Foreskin keratinocyte (primary cell): ENCODE measurements at places on chromosomes 6 and 20.
A peak's percentile ranks its signal among the peaks of the same experiment; 100 is the strongest.

- DNase-seq, result no peak
Measured at GRCh38 chr6:79048611-79049010, 29.4 kb downstream of the PHIP start.

DNA sequence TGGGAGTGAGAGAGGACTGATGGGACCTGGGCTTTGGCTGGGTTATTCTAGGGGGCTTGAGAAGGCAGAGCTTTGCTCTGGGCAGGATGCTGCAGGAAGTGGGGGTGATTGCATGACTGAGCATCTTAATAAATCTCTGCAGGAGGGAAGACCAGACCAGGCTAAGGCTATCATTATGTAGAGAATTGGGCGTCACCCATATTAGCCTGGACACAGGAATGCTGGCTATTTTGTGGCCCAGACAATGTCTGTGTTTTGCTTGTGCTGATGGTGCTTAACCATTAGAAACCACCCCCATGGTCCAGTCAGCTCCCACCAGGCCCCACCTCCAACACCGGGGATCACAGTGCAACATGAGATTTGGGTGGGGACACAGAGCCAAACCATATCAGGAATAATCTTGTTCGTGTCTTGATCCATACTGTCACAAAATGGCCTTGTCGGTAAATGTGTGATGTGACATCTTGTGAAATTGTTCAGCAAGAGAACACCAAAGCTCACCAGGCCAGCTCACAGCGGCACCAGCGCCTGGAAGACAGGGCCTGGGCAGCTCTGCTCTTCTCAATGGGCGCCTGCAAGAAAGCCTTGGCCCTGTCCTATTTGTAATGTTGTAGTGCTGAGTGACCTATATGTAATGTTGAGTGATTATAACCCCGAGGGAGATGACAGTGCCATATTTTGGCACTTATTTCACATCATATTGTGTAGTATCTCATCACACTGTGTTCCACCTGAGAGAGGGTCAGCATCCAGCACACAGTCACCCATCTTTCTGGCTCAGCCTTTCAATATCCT is 211.8 kb downstream of the QKI start:
- DNase-seq, result no peak

- no peak for DNase-seq
Measured at GRCh38 chr20:41044409-41045062, 15.9 kb downstream of the TOP1 start.

- DNase-seq, result no peak
Measured at GRCh38 chr6:161265975-161266374, 7.9 kb downstream of the AGPAT4 start.

- no peak for DNase-seq
Measured at GRCh38 chr20:38588303-38588702, 7.3 kb downstream of the ADIG start.

- DNase-seq, result no peak
Measured at GRCh38 chr20:58638467-58639181, 12.5 kb upstream of the STX16 start.

DNA sequence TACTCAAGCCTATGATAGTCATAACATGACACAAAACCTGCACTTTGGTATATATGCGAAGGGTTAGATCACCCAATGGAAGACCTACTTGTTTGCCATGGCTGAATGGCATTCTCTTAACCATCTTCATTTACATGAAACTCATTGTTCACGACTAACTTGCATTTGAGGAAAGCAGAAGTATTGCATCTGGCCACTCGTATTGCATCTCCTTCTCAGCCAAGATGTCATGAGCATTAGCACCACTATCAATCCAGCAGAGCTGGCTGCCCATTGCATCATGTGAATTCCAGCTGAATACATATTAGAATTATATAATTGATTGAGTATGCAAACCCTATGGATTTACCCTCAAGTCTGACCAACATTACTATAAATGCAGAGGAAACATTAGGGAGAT is 390.2 kb downstream of the LAMA2 start:
- no peak for DNase-seq

- no peak for DNase-seq
Measured at GRCh38 chr6:52186480-52186879, 305 bp downstream of the IL17A start.

DNA sequence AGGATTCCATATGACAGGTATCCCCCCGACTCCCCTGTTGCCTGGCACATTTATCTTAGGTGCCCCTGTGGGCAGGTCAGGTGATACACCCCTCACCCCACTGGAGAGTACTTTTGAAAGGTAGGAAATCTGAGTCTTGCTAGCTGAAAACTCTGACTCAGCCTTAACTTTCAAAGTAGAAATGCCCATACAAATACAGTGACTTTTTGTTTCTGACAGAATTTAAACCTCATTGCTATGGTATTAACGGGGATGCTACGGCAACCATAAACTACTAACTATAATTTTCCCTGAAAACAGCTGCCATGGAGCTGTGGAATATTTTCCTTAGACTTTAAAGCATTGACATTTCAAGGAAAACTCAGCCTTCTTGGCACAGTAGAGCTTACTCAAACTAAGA is 536.0 kb downstream of the RFPL4B start:
- peak; percentile 45 for DNase-seq

- peak; percentile 76 for DNase-seq
Measured at GRCh38 chr6:11096109-11096508, 2.5 kb downstream of the SMIM13 start.

GRCh38 chr6:158057213-158057987 is 75.7 kb downstream of the SYNJ2 start:
- peak; percentile 95 for DNase-seq

- no peak for DNase-seq
Measured at GRCh38 chr6:89750338-89750737, 69.3 kb downstream of the MDN1 start.

GRCh38 chr6:134467620-134468019 is 149.7 kb upstream of the SGK1 start:
- DNase-seq, result no peak

- DNase-seq, result peak; percentile 33
Measured at GRCh38 chr6:153980171-153980570, 58.9 kb upstream of the OPRM1 start.

DNA sequence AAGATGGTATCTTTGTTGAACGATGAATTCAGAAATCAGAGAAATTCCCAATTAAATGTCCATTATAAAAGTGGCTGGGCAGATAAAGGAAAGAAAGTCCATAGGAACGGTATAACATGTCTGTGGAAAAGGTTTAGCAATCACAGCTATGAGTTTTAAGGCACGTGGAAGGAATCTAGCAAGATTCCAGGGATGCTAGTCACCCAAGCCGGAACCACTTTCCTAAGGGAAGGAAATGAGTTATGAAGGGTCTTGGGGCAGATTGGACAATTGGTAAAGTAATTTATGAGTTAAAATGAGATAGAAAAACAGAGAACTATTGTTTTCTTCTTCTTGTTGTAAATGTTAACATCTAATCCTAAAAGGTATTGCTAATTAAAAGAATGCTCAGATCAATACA is 384.8 kb downstream of the ADGRB3 start:
- DNase-seq, result no peak

- DNase-seq, result no peak
Measured at GRCh38 chr20:24494460-24494920, 25.1 kb downstream of the SYNDIG1 start.

DNA sequence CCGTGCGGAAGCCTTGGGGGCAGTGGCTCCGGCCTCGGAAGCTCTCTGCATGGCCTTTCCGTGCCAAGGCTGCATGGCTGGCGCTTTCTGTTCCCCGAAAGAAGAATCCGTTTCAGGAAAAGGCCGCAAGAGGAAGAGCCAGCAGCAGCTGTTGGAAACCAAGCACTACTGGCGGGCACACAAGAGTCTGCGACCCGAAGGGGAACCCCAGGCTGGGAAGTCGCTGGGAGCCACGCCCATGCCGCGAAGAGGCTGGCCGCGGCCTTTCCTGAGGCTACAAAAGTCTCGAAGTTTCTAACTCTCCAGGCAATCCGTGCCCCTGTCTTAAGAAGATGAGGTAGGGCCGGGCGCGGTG is at the start of gene CGAS:
TSS of gene CGAS (minus strand) at position 191 of the 355 bp plus-strand sequence. CDS start at position 75, 116 bp downstream.
- peak; percentile 58 for DNase-seq

DNA sequence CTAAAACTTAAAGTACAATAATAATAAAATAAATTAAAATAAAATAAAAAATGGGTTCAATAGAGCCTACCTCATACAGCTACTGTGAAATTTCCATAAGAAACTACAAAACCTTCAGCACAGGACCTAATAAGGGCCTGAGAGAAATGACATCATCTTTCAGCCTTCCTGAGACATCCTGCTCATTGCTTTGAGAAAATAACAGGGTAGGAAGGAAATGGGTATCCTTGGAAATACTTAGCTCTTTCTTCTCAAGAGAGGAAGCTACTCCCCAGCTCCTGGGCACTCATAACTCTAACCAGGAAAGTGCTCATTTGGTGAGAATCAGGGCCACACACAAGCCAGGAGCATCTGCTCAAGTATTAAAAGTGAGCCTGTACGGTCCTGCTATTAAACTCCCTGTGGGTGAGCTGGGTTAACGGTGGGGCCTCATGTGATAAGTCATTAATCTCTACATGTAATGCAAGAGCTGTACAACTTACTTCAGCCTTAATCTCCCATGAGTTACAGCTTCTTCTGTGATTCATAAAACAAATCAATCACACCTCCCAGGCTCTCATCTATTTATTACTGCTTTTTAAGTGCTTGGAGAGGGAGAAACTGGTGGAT is 141.4 kb downstream of the MAFB start:
- no peak for DNase-seq

- peak; percentile 80 for DNase-seq
Measured at GRCh38 chr6:132330759-132331158, 70.5 kb downstream of the MOXD1 start.

DNA sequence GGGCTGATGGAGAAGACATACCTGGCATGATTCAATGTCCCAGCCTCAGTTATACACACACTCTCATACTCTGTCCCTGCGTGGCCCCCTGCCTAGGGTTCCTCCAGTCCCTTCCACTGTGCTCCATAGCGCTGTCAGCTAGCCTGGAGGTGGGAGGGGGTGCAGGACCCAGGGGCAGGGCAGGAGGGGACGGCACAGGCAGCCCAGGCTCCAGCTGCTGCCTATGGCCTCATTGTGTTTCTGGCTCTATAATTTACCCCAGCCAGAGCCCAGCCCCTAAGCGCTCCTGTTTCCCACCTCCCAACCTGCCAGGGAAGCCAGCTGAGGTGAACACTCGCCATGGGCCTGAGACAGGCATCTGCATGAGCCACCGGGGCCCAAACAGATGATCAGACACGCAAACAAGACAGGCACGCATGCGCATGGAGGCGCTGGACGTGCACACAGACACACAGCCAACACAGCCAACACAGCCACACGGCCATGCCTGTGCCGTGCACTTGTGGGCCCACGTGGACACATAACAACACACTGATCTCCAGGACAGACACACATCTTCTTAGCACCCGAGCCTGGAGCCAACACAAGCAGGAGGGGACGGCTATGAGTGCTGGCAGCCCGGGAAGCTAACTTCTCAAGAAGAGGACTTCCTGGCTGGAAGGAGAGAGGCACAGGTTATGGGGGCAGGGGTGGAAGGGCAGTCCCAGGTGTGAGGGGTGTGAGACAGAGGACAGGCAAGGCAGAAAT is 124.9 kb downstream of the GRM4 start:
- no peak for DNase-seq

GRCh38 chr20:36275011-36275410 is 31.1 kb upstream of the DLGAP4 start:
- DNase-seq, result no peak

GRCh38 chr6:39892490-39893129 is 41.7 kb downstream of the MOCS1 start:
- peak; percentile 3 for DNase-seq

DNA sequence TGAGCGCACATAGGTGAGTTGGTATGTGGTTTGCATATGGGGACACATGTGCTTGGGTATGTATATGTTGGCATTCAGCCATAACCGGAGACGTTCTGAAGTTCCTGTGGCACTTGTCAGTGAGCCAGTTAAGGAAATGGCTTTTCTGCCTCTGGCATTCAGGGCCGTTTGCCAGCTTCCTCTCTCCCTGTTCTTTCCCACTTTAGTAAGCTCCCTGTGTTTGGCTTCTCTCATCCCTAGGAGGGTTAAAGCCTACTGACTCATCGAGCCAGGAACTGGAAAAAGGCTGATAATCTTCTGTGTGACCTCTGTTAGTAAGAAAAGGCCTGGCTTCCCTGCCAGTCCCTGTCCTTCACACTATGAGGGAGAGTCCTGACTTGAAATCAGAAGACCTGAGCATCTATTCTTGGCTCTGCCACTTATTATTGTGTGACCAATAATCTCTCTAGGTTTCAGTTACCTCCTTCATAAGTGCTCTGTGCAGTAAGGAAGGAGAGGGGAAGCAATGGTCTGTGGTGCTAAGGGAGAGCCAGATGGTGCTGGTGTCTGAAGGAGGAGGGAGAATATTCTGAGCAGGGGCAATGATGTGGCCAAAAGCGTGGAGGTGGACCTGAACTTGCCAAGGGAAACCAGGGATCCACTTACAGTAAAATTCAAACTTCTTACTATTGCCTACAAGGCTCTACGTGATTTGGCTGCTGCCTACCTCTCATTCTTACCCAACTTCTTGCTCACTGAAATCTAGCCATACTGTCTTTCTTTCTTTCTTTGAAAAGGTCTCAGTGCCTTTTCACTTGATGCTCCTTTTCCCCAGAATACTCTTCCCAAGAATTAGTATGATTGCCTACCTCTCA is 31.4 kb downstream of the ACSS2 start:
- peak; percentile 98 for DNase-seq

DNA sequence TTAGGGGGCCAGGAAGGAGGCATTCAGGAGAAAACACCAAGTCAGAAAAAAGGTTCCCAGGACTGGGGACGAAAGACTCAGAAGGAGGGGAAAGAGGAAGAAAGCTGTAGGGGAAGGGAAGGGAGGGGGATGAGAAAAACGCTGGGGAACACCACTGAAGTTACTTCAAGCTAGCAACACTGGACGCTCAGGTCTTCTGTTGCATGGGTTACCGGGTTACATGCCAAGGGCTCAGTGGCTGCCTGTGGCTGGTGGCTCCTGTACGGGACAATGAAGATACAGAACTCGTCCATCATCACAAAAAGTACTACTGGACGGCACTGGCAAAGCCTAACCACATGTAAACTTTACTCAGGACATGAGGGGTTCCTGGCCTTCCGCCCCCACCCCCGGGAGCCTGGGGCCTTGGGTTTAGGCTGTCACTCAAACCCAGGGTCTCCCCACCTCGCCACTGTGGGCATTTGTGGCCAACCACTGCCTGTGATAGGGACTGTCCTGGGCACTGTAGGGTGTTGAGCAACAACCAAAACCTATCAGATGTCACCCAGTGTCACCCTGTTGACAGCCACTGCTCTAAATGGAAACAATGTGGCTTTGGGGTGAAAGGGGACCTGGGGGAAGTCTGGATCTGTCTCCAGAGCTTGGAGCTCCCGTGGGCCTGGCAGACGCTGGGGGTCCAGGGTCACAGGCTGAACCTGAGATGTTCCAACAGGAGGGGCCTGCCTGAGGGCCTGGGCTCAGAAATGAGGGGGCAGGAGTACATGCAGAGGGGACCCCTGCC is 40.3 kb upstream of the CD93 start:
- DNase-seq, result no peak
